ENCODE measurements at places on chromosomes 7 and 10.

- no peak for DNase-seq
These were observed 18.0 kb downstream of the CDCA7L start for GRCh38 chr7:21927693-21928092.

- no peak for DNase-seq
These were observed 348.5 kb downstream of the BBS9 start for GRCh38 chr7:33477719-33478480.

DNA sequence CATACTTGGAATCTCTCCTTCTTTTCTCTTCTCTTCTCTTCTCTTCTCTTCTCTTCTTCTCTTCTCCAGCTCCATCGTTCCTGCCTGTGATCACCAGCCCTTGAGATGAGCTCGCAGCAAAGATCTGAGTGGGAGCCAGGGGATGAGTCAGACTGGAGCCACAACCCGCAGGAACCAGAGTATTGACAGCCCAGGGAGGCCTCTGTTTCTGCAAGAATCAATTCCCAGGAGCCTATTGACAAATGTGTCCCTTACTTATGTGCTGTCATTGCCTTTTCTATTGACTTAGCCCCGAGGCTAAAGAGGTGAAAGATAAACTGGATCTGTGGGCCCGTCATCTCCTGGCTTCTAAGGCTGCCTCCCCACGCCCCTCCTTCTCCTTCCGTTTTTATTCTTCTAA is 13.1 kb upstream of the HABP2 start:
- DNase-seq, result peak; percentile 76

- peak; percentile 43 for DNase-seq
These were observed 391.7 kb downstream of the KCNMA1 start for GRCh38 chr10:77245953-77246352.

- no peak for DNase-seq
These were observed 36.2 kb downstream of the CDHR3 start for GRCh38 chr7:105999256-105999655.

DNA sequence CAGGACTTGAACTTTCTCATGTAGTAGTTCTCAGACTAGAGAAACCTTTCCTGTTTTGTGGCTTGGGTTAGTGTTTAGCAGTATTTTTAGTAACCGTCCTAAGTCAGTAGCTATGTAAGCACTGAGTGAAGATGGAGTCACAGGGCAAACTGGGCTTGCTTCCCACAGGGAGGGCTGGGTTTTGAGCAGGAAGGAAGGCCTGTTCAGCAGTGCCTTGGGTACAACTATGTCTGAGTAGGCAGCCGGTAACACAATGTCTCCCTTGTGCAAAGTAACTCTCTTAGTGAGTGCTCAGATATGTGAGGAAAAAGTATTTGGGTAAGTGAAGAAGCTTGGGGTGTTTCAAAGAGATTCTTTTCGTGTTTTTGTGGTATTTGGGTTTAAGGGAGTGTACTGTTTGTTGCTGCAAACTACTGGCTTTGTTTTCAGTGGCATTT is 96.4 kb downstream of the CCSER2 start:
- peak; percentile 93 for DNase-seq

- DNase-seq, result peak; percentile 74
These were observed 66.2 kb upstream of the ARID5B start for GRCh38 chr10:61835069-61835945.
